ENCODE measurements at places on chromosomes 13 and 19.
A peak's percentile ranks its signal among the peaks of the same experiment; 100 is the strongest.

DNA sequence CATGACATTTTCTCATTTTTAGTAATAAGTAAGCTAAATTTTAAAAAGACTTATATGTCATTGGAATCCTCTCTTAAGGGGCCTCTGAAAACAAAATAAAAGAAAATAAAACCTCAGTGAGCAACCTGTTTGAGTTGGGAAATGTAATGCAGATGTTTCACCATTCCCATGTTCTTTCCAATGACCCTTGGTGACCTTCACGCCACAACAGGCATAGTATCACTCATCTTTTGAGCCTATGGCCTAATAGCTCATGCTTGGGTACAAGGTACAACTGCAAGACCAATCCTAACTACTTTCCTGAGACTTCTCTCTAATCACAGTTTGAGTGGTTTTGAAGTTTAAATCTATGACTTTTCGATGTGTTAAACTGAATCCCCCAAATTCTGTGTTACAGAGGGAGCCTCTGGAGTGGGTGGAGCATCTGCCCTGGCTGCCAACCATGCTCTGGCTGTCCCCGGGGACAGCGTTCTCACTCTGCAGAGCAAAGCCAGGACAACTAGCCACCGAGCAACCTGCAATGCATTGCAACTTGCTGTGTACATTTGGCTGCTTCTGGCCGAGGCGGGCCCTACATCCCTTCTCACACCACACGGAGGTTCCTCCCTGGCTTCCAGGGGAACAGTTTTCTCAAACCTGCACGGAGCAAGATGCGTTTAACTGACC lies 307.9 kb upstream of the MAB21L1 start:
- DNase-seq = no peak

DNA sequence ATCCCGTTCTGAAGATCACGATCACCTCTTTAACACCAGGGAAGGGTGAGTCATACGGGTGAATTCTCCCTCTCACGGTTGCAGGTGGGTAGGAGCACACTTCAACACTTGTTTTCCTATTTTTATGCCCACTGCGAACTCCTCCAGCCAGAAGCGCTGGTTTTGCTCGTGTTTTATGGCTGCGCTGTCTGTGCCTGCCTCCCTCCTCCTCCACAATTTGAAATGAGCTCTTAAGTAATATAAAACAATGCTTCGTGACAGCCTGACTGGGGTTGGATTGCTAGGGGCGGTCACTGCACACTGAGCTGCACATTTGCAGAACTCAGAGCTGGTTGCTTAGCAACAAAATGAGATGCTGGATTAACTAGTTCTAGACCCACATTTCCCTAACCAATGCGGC lies 12.9 kb downstream of the CCDC70 start:
- no peak for DNase-seq

- no peak for DNase-seq
Measured at GRCh38 chr19:30997222-30997621, 352.0 kb downstream of the TSHZ3 start.

DNA sequence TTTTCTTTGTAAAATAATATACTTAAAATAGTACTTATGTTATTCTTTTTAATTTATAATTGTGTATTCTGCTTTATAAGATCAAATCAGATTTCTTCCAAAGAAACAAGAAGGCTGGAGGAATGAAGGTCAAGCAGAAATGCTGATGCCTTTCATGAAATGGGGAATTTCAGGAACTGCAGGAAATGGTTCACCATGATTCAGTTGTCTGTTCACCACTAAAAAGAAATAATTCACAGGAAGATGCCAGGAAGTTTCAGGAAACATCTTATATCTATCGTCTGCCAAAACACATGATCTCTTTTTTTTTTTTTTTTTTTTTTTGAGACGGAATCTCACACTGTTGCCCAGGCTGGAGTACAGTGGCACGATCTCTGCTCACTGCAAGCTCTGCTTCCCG lies 15.7 kb upstream of the SCEL start:
- no peak for DNase-seq

DNA sequence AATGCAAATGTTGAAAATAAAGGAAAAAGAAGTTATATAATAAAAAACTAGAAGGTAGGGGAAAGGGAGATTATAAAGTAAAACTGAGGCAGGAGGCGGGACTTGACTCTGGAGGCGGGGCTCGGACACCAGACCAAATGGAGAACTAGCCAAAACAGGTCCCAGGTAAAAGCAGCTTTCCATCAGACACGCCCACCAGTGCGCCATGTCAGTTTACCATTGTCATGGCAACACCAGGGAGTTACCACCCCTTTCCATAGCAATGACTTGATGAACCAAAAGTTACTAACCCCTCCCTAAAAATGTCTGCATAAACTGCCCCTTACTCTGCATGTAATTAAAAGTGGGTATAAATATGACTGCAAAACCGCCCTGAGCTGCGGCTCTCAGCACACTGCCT lies 70.9 kb downstream of the PEPD start:
- no peak for DNase-seq

DNA sequence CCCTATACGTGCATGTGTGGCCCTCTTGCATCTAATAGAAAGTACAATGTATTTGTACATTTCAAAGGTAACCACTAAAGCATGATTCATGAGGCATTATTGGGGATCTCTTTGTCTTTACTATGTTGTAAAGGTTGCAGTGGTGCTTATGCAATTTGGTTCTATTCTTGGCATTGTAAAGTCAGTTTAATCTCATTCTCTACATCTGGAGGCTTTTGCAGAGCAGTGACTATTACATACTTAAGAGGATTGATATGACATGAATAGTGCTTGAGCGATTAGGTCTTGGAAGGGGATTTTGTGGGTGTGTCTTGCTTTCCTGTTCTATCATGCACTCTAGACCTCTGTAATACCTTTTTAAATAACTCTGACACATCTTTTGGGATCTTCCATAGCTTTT lies 610.0 kb downstream of the EFNB2 start:
- peak; percentile 81 for DNase-seq

- no peak for DNase-seq
Measured at GRCh38 chr19:3370728-3371591, 4.6 kb downstream of the NFIC start.

GRCh38 chr13:74675972-74676371 lies 541.8 kb upstream of the KLF12 start:
- DNase-seq = no peak

DNA sequence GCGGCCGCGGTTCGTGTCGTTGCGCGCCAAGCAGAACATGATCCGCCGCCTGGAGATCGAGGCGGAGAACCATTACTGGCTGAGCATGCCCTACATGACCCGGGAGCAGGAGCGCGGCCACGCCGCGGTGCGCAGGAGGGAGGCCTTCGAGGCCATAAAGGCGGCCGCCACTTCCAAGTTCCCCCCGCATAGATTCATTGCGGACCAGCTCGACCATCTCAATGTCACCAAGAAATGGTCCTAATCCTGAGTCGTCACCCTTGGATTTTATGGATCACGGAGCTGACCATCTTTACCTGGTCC lies 475 bp downstream of the MRPL57 start:
- DNase-seq = no peak

- DNase-seq = no peak
Measured at GRCh38 chr13:96141032-96141431, 51.1 kb downstream of the HS6ST3 start.

DNA sequence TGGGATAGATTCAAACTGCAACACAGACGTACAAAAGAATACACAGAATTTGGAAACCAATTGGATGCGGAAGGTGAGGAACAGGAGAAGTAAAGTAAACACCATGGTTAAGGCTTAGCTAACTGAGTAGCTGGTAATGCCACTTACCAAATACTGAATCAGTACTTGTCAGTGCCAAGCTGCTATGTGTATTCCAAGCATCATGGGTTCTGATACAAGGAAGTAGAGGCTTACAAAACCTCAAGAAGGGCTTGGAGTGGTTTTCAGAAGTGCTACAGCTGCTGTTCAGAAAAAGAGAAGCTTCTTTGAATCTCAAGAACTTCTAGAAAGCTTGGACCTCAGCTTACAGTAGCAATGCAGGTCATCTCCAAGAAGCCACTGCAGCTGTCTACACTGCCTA lies 35.9 kb upstream of the DCT start:
- DNase-seq = no peak

DNA sequence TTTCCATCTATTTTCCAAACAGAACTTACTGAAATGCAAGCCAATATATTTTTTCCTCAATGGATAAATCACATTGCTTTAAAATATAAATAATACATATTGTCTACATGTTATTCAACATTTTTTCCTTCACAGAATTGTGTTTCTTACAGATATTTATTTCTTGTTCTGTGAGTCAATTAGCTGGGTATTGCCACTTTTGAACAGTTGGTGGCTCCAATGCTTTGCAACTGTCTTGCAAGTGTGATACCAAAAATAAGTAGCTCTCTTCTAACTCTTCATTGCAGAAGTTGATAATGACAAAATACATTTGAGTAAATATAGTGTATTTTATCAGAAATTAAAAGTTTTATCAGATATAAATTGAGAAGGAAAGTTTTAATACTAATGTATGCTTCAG lies 17.1 kb upstream of the GPC5 start:
- no peak for DNase-seq

- no peak for DNase-seq
Measured at GRCh38 chr19:3224346-3225168, at the start of gene CELF5. CELF5 (plus strand) TSS chr19:3224661; CDS start chr19:3224740, 79 bp downstream.

DNA sequence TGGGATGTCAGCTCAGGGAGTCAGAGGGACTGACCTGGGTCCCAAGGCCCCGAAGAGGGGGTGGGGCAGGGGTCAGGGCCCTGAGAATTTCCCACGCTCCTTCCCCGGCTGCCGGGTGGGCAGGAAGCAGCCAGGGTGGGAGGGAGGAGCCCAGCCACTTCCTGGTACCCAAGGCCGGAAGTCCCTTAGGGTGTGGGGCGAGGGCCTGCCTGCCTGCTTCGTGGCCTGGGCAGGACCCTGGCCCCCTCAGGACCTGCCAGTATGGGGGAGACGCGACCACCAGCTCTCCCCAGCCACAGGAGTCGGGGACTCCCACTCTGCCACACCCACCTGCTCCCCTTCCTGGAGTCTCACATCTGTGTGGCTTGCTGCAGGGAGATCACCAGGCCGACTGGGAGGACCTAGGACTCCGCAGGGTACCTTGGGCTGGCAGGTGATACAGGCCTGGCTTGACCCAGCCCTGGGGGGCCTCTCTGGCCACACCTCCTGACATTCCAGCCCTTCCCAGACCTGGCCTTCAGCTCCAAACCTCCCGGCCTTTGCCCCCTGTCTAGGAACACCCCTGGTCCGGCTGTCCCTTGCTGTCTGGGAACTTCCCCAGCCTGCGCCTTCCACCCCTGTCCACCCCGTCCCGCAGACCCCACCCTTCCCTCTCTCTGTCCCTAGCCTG lies 9.8 kb upstream of the CIRBP start:
- no peak for DNase-seq

GRCh38 chr19:16624236-16624635 lies 3.8 kb downstream of the MED26 start:
- no peak for DNase-seq

- no peak for DNase-seq
Measured at GRCh38 chr19:22422211-22422610, at the start of gene ZNF98. ZNF98 (minus strand) TSS chr19:22422346; CDS start chr19:22422224, 122 bp downstream.

DNA sequence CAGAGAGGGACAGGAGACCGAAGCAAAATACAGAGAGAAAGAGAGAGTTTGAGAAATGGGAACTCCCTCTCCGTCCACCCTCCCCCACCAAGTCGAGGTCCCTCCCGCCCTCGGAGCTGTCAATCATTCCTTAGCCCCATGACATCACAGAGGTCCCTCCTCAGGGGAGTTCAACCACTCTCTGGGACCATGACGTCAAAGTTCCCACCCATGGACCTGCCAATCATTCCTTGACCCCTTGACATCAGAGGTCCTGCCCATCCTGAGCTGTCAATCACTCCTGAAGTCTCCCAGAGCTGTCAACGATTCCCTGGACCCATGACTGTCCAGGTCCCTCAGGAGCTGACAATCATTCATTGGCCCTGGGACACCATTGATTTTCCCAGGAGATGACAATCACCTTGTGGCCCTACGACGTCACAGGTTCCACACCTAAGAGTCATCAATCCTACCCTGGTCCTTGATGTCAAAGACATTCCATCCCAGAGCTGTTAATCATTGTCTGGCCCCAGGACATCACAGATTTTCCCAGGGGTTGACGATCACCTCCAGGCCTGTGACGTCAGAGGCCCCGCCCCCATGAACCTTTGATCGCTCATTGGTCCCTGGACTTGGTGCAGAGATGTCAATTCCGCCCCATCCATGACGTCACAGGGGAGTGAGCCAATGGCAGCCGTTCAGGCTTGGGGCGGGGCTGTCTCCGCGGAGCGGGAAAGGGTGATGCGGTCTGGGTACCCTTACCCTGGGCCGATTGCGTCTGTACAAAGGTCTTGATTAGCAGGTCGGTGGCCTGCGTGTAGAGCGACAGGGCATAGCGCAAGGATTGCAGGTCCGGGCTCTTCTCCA lies 61.7 kb downstream of the COLGALT1 start:
- no peak for DNase-seq

DNA sequence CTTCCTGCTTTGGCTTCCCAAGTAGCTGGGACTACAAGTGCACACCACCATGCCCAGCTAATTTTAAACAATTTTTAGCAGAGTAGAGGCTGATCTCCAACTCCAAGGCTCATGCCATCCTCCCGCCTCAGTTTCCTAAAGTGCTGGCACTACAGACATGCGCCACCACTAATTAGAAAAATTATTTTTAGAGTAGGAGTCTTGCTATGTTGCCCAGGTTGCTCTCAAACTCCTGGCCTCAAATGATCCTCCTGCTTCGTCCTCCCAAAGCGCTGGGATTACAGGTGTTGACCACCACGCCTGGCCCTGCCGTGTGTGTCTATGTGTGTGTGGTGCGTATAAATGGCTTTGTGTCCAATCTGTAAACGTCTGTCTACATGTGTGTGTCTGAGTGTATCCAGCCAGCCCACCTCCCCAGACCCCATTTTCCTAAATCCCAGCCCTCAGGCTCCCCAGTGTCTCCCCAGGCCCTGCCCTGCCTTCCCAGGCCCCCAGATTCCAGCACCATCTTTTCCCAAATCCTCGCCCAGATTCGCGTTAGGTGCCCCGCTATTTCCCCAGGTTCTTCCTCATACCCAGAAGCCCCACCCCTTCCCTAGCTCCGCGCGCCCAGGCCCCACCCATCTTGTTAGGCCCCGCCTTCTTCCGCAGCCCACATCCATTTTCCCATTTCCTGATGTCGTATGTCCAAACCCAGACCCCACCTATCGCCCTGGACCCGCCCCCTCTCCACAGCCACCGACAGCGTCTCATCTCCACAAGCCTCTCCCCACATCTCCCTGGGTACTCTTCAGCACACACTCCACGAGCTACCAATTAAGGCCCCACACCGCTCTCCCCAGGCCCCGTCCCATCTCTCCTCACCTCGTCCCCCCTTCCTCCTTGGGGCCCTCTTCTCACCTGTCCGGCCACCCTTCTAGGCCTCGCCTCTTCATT lies 24.9 kb downstream of the SLC8A2 start:
- DNase-seq = no peak

- no peak for DNase-seq
Measured at GRCh38 chr19:38298821-38299680, 5.0 kb upstream of the C19orf33 start.

DNA sequence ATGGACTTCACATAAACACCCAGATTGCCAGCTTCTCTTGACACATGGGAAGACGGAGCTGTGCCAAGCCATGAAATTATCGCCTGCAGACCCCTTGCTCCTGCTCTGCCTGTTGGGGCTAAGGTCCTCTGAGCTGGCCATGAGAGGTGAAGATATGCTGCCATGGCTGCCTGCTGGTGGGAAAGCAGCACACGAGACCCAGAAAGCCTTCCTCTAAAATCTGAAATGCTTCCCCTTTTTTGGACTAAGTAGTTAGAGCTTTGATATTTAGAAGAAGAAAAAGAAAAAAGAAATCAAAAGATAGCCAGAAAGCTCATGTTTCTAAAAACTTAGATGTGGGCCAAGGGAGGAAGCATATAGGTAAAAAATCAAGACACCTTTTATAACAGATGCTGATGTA lies 11.2 kb downstream of the WDFY2 start:
- DNase-seq = no peak

GRCh38 chr19:23015660-23016059 lies 12.7 kb upstream of the ZNF728 start:
- no peak for DNase-seq

All from AG09309 (cell line).